Activated CD4-positive, alpha-beta T cell treated with anti-CD3 and anti-CD28 coated beads for 36 hours (primary cell): ENCODE measurements at places on chromosomes 12 and 14. TPM values are rescaled to one million over a fixed set of nuclear protein-coding genes. Genes with fewer than 3 reads are reported as not detected.

DNA sequence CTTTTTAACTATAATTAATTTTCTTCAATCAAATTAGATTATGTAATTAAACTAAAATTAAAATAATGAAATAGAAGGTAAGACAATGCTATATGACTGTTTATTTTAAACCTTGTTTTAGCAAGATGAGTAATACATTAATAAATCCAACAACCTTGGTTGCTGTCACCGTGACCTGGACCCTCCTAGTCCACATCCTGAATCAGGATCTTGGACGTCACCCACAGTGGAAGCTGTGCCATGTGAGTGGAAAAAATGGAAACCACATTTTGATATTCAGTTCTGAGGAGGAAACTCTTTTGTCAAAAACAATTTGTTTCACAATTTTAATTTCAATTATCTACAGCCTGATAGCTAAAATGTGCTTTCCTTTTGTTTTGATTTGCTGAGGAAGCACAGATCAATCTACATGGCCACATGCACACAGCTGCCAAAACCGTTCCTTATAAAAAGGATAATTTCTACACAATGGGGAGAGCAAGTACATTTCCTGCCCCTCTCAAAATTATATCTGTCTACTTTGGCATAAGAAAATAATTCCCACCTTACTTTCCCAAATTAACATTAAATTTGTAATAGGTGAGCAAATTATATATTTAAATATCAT, 255.5 kb downstream of the RASSF9 start:
- no peak overlapping the region for H3K4me3 ChIP-seq
- H3K27me3 ChIP-seq: no peaks in the 10 kb centered on the region
- H3K27ac ChIP-seq: no peak overlapping the region
- no peaks in the 10 kb centered on the region for H3K4me1 ChIP-seq
- DNase-seq: no peak
- no peaks in the 10 kb centered on the region for H3K36me3 ChIP-seq

SLC25A21 gene
- total RNA-seq: not detected

DNA sequence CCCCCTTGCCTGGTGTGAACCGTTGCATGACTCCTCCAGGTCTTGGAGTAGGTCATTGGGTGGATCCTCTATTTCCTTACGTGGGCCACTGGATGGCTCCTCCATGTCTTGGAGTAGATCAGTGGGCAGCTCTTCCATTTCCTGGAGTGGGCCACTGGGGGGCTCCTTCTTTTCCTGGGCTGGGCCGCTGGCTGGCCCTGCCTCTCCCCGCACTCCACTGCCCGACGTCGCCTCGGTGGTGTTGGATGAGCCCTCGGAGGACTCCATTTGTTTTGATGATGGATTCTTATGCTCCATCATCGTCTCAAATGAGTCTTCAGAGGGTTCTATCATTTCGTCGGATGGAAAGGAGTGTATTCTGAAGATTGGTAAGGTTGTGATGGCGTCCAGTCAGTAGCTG, 19.1 kb downstream of the RTL1 start:
- no peak overlapping the region for H3K4me3 ChIP-seq
- peaks cover 7% of the 10 kb centered on the region for H3K27me3 ChIP-seq
- no peak overlapping the region for H3K27ac ChIP-seq
- no peak for DNase-seq

RBM19 gene
- total RNA-seq: 79.6 TPM

DNA sequence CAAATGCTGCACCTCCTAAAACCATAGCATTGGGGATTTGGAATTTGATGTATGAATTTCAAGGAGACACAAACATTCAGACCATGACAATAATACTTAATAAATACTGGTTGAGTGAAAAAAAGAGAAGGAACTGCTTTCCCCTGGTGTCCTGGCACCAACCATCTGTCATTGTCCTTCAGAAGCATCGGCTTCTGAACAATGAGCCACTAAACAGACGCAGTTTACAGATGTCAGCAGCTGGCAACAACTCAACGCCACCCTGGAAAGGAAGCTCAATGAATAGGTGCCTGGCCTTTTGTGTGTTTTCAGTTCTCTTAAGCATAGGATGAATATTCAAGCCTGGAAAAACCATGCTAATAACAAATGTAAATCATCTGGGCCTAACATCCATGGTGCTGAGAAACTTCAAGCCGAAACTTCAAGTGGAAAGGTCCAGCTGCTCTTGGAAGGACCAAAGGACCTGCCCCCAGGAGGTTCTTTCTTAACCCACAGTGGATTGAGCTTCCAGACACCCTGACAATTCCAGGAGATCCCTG, 101.3 kb downstream of the WIF1 start:
- peaks cover 14% of the 10 kb centered on the region for H3K27me3 ChIP-seq
- no peak for DNase-seq
- no peaks in the 10 kb centered on the region for H3K4me1 ChIP-seq

DNA sequence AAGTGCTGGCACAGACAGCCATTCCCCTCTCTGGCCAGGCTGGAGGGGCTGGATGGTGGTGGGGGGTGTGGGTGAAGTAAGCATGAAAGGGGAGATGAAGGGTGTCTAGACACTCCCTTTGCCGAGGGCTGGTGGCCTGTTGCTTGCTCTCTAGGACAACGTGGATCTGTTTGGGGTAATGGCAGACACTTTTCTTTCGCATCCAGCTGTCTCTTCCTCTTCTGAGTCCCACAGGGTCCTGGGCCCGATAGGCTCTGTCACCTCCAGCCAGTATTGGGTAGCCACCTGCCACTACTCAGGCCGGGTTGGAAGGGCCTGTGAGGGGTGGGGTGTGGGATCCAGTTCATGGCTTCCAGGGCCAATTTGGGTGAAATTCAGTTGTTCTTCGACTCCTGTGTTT, 218.1 kb downstream of the CACNA1C start:
- DNase-seq: no peak
- H3K4me1 ChIP-seq: no peaks in the 10 kb centered on the region
- no peak overlapping the region for H3K27ac ChIP-seq
- no peaks in the 10 kb centered on the region for H3K36me3 ChIP-seq
- H3K27me3 ChIP-seq: no peaks in the 10 kb centered on the region

DNA sequence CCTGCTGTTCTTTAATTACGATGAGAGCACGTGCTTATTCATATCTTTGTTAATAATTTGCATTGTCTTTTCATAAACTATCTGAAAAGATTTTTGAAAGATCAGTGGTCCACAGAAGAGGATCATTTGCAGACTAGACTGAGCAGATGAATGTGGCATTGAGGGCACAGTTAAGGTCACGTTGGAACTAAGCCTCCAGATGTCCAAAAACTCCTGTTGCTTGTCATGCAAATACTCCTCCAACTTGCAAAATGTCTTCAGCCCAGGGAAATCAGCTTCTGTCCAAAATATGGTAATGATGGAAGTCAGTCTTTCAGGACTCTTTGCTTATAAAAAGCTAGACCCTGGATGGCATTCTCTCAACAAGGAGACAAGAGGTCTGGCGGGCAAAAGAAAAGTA, 201.6 kb upstream of the TMEM260 start:
- no peaks in the 10 kb centered on the region for H3K27me3 ChIP-seq
- no peak for DNase-seq
- H3K27ac ChIP-seq: no peak overlapping the region
- H3K36me3 ChIP-seq: no peaks in the 10 kb centered on the region
- H3K4me3 ChIP-seq: no peak overlapping the region

- peaks cover 13% of the 10 kb centered on the region for H3K27me3 ChIP-seq
- no peak overlapping the region for H3K27ac ChIP-seq
- no peak for DNase-seq
- H3K4me3 ChIP-seq: no peak overlapping the region
- peaks cover 16% of the 10 kb centered on the region for H3K4me1 ChIP-seq
- no peaks in the 10 kb centered on the region for H3K36me3 ChIP-seq
These were observed 115.4 kb upstream of the KRAS start for GRCh38 chr12:25366122-25366521.

DNA sequence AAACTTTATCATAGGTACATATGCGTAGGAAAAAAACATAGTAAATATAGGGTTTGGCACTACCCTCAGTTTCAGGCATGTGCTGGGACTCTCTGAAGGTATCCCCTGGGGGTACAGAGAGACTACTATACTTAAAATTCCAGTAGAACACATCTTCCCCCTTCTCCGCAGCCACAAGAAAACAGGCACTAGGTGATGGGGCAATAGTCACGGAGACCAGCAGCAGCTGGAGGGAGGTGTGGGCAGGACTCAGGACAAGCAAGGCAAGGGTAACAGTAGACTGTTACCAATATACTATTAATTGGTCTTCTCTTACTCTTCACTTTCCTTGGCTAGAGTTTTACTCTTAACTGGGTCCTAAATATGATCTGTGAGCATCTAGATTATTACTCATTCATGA, 4.6 kb upstream of the PAPOLA start:
- no peak for DNase-seq
- no peak overlapping the region for H3K4me3 ChIP-seq
- H3K36me3 ChIP-seq: no peaks in the 10 kb centered on the region
- H3K27me3 ChIP-seq: peaks cover 19% of the 10 kb centered on the region
- no peak overlapping the region for H3K27ac ChIP-seq

DNA sequence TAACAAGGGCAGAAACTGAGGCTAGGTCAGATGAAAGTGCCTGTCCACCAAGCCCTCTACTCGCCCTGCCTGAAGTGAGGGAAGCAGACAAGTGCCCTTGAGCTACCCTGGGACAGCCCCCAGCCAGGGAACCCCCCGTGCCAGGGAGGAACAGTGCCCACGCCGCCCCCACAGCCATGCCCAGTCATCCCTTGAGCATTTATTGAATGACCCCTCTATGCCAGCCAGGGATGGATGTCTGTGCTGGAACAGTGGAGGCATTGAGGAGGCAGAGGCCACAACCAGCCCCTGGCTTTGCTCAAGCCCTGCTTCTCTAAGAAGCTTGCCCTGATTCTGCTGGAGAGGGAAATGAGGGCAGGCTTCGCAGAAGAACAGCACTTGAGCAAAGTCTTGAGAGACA, 3.7 kb upstream of the AQP6 start:
- H3K4me3 ChIP-seq: no peak overlapping the region
- H3K27me3 ChIP-seq: peaks cover 21% of the 10 kb centered on the region
- no peaks in the 10 kb centered on the region for H3K4me1 ChIP-seq

DNA sequence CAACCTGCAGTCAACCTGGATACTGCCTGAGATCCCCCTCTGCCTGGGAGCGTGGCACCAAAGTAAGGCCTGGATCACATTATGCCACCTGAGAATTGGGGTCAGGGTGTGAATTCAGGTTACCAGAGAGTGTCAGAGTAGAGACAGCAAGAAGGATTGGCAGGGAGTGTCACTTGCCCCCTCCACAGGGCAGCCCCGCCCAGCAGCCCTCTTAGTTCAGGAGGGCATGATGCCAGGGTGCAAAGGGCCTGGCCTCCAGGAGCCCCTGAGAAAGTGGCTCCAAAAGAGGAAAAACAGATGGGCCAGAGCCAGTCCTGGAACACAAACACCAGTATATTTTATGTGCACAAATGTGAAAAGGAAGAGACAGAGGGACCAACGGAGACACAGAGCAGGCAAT, 18.6 kb downstream of the TMEM229B start:
- no peaks in the 10 kb centered on the region for H3K27me3 ChIP-seq
- no peaks in the 10 kb centered on the region for H3K36me3 ChIP-seq
- no peak overlapping the region for H3K4me3 ChIP-seq
- no peak for DNase-seq
- H3K27ac ChIP-seq: no peak overlapping the region

DNA sequence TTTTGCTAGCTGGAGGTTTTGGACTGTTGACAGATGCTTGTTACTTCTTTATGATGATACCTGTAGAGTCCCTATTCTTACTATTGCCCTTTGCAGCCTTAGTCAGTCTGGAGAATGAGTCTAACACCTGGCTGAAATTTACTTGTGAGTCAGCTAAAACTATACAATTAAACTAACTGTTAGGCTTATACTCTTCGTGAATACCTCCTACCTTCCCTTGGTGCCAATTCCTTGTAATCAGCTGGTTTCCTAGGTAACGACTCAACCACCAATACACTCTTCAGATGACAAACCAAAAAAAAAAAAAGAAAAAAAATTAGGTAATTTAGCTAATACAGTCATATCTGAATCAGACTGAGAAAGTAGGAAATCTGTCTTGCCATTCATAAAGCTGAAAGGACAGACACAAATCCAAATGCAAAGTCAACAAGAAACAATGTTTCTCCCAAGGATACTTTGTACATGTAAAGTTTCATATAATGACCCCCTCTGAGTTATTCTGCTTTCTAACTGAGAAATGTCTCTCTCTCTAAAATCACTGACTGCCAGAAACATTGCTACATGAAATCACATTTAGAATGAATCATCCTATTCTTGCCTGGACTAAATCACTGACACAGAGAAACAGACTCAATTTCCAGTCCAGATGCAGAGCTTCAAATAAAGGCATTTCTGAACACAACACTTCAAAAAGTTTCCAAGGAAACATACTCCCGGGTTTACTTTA, 56.5 kb upstream of the CDKL1 start:
- peaks cover 16% of the 10 kb centered on the region for H3K4me1 ChIP-seq
- no peaks in the 10 kb centered on the region for H3K27me3 ChIP-seq
- DNase-seq: no peak
- H3K36me3 ChIP-seq: peaks cover 45% of the 10 kb centered on the region

DNA sequence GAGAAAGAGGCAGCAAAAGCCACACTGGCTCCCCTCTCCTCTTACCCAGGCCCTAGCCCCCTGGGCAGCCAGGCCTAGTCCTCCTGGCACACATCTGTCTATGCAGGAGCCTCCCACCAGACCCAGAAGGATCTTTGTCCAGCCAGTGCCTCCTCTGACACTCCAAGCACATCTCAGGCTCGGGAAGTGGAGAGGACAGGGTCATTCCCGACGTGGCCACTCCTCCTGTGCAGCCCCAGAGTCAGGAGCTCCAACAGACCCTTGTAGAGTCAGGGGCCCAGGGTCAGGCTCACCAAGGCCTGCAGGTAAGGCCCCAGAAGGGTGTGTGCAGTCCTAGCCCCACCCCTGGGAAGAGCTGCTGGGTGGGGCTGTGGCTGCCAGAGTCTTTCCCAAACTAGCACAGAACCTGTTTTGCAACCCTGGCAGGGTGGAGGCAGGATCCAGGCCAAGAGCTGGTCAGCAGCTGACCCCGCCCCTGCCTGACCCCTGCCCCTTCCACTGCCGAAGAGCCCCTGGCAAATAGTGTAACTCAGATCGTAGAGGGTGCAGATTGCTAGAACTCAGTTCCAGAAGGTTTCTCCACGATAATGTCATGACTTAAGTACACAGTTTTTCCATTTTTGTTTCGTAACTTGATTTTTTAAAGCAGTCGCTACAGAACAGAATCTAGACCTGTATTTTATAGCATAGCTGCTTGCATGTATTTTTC, 26.6 kb upstream of the PNMA1 start:
- peak overlapping the region; percentile 66 for H3K4me3 ChIP-seq
- no peak for DNase-seq
- H3K4me1 ChIP-seq: peaks cover 59% of the 10 kb centered on the region
- H3K27ac ChIP-seq: peak overlapping the region; percentile 82
- no peaks in the 10 kb centered on the region for H3K27me3 ChIP-seq

GPRC5D gene
- not detected for total RNA-seq

DNA sequence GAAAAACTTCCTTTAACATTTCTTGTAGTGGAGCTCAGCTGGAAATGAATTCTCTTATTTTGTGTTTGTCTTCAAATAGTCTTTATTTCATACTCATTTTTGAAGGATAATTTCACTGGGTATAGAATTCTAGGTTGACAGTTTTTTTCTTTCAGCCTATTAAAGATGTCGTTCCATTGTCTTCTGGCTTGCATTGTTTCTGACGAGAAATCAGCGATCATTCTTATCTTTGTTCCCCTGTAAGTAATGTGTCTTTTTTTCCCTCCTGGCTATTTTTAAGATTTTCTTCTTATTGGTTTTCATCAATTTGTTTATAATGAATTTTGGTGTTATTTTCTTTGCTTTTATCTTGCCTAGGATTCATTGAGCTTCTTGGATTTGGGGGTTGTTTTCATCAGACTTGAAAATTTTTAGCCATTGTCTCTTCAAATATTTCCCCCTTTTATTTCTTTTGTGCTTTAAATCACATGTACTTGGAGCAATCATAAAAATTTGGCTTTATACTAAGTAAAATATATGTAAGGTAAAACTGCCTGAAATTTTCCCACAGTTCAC, 89.4 kb downstream of the UNC79 start:
- DNase-seq: no peak
- no peak overlapping the region for H3K27ac ChIP-seq
